ENCODE measurements at places on chromosomes 1 and 21. TPM values are rescaled to one million over a fixed set of nuclear protein-coding genes. Genes with fewer than 3 reads are reported as not detected.

RNU1-1 gene
- not detected for total RNA-seq

CRNN gene
- total RNA-seq = 7.0 TPM

MEX3A gene
- 0.69 TPM for total RNA-seq

TNNT2 gene
- total RNA-seq = 26.3 TPM

All from lower leg skin (tissue), 4 donors.